ENCODE measurements at places on chromosomes 1 and 21.

DNA sequence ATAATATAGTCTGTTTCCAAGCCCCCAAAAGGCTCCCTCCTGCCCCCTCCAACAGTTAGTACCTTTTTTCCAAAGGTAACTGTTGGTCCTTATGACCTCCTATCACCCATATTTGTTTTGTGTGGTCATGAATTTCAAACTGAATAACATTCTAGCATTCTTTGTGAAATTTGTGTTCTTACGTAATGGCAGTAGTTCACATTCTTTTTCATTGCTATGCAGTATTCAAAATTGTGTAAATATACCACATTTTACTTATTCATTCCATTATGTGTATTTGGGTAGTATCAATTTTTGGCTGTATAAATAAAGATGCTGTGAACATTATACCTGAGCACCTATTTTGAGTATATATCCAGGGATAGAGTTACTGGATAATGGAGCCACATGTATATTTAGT lies 13.4 kb downstream of the RNF11 start:
- DNase-seq: no peak

DNA sequence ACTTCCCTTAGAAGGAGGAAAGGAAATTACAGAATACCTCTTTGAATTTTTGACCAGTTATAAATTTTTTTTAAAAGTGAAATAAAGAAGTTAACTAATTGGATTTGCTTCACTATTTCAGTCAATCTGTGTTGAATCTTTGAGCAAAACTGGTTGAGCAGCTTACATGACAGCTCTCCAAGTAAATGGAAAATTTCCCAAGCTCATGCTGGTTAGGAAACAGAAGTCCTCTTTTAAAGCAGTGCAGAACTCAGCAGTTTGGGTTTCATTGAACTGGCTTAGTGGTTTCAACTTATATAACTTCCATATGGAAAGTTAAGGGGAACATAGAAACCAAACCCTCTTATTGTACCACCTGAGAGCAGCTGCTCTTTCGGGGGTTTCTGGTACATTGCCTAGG lies 250.5 kb downstream of the PDE4B start:
- DNase-seq: no peak

- no peak for DNase-seq
These were observed 25.0 kb downstream of the RCSD1 start for GRCh38 chr1:167654975-167655575.

DNA sequence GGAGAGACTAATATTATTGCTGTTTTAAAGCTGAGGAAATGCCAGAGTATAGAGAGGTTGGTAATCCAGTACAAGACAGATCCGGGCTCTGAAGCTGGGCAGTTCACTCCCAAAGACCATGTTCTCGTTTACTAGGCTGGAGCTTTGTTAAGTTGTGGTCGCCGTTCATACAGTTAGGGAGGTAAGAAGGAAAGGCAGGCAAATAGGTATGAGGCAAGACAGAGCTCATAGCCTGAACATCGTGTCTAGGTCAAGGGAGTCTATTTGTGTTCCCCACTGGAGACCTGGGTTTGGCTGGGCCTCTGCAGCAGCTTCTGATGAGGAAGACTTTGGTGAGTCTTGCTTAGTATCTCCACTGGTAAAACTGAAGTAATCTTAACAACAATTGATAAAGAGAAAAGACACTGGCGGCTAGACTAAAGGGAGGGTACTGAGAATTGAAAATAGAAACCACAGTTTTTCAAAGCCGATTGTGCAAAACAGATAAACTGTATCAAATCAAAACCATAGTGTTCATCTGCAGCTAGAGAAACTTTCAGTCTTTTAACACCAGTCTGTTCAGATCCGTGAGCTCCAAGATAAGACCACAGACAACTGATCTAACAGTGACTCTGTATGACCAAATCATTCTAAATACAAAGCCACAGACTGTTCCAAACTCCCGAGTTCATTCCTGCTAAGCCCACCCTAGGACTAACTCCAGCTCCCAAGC lies 217.0 kb upstream of the FAM78B start:
- DNase-seq: no peak

DNA sequence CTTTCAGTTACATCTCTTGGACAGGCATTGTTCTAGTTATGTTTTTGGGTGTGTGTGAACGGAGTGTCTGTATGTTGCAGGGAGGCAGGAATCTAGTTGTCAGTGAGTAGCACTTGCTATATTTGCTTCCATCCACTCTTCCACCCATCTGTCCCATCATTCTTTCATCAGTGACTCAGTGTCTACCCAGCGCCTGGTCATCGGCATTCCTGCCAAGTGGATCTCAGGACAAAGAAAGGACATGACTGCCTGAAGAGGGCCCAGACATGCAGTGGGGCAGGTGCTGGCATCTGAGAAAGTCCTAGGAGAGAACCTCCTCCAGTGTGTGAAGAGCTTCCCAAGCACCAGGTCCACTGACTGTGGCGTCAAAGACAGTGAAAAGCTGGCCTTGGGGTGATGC lies 27.3 kb upstream of the MAGOH start:
- DNase-seq: no peak

GRCh38 chr1:23169727-23170335 lies 1.2 kb upstream of the LUZP1 start:
- DNase-seq: peak; percentile 64

DNA sequence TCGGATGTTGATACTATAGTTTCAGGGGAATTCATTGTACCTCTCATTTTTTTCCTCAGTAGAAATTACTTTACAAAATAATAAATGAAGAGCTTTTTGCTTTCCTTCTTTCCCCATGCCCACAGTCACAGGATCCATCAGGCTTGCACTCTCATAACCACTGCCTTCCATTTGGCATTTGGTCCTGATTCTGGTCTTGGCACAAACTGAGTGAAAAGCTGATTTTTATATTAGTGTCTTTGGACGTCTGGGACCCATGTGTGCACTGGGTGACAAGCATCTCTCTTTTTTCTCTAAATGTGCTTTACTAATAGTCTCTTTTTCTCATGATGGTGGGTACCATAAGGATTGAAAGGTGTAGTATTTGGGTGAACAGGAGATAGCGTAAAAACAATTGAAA lies 2.8 kb downstream of the ELAVL4 start:
- DNase-seq: no peak

- DNase-seq: peak; percentile 66
These were observed 11.7 kb upstream of the EXTL1 start for GRCh38 chr1:26009796-26010447.

GRCh38 chr1:179820226-179820970 lies 57.2 kb downstream of the TOR1AIP2 start:
- no peak for DNase-seq

GRCh38 chr1:107318932-107319331 lies 178.1 kb downstream of the NTNG1 start:
- peak; percentile 7 for DNase-seq

DNA sequence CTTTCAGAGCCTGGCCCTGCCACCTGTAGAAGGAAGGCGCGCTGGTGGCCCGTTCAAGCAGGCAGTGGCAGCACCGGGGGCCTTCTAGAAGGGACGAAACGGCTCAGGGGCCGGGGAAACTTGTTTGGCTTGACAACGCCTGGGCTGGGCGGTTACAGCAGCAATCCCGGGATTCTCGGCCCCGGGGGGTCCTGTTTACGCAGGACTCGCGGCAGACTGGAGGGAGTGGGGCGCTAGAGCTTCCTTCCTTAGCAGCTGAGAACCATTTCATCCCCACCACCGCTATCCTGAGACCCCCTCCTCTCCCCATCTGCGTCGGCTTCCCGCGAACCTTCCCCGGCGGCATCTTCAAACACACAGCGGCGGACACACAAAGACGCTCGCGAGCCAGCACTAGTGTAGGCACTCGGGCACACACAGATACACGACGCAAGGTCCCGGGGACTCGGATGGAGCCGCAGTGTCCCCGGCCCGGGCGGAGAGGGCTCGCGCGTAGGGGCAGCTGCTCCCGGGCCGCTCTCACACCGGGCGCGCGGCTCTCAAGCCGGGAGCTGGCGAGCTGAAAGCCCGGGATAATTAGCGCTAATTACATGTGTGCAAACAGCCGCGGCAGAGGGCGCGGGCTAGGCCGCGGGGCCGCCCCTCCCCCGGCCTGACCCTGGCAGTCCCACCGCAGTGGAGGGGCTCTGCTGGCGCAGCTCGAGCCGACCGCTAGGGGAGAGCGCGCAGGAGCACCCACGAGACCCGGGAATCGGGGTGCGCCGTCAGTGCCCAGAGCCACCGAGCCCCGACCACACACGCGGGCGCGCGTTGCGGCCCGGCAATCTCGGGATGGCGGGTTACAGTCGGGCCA lies 271.4 kb downstream of the FOXD2 start:
- DNase-seq: no peak

GRCh38 chr1:40451238-40451585 lies 936 bp downstream of the ZFP69B start:
- DNase-seq: peak; percentile 22

- DNase-seq: no peak
These were observed 11.2 kb upstream of the PLPP3 start for GRCh38 chr1:56590520-56591011.

GRCh38 chr21:15060543-15061175 lies 4.1 kb downstream of the NRIP1 start:
- no peak for DNase-seq

GRCh38 chr1:32801096-32801715 lies 16.0 kb downstream of the YARS1 start:
- no peak for DNase-seq

DNA sequence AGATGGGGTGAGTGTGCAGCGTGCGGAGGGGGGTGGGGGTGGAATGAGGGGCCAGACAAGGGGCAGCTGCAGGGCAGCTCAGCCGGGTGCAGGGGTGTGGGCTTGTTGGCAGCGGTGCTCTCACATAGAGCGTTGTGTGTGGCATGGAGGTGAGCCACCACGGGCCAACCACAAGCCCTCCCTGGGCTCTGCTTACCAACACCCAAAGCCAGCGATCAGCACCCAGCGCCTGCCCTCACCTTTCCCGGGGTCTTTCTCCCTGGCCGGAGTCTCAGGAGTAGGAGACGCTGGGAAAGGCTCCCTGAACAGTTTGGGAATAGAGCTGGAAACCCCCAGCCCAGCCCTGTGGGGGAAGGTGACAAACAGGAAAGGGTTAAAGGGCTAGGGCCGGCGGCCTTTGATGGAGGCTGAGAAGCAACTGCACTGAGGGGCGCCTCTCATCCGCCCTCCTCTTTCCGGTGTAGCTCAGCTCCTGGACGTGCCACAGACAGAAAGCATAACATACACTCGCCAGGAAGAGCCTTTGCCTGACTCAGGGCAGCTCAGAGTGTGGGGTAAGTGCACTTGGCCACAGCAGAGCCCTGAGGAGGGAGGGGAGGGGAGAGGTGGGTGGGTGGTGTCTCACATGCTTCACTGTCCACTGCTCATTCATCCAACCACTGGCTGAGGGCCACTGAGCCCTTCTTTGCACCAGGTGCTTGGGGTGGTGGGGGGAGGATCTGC lies 577 bp downstream of the IKBKE start:
- peak; percentile 78 for DNase-seq

DNA sequence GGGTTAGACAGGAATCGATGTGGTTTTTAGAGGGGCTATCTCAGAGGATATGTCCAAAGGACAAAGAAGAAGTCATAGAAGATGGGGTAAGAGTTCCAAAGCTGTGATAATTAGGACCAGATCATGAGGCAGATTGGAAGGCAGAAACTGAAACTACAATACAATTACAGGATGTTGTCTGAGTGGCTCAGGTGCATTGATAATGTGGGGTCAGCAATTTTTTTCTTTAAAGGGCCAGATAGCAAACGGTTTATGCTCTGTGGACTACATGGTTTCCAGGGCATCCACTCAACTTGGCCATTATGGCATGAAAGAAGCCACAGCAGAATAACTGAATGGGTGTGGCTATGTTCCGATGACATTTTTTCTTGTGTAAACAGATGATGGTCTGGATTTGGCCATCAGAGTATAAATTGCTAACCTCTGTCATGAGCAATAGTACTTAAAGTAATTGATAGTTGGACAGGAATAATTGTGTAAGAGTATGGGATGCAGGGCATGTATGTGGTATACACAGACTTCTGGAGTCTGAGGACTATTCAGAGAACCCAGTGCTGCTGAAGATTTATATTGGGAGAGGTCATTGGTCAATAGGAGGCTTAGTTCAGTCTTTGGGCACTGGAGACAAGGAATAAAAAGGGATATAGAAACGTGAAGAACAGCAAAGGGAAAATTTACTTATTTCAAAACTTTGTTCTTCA lies 198.4 kb upstream of the ADGRL4 start:
- no peak for DNase-seq

DNA sequence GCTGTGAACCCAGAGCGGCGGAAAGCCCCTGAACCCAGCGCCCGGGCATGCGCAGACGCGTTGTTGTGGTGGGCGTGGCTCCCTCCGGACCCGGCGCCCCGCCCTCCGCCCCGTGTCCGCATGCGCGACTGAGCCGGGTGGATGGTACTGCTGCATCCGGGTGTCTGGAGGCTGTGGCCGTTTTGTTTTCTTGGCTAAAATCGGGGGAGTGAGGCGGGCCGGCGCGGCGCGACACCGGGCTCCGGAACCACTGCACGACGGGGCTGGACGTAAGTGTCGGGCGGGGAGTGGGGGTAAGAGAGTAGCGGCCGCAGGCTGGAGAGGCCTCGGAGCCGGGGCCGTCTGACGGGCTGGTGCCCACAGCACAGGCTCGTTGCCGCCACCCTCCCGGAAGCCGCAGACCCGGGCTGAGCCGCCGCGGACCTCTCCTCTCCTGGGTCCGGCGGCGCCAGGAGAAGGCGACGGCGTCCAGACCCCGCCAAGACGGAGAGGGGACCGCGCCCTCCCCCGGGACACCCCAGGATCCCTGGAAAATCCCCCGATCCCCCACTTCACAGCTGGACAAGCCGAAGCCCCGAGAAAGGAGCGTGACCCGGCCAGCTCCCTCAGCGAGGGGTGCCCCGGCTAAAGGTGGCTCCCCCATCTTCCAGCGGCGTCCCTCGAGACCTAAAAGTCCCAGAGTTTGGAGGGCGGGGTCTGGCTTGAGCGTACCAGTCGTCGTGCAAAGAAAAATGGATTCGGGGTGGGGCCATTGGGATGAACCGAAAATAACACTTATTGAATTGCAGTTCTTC lies at the start of gene TMEM50A:
Gene TMEM50A, plus strand, starts transcription at position 147 of the 794 bp plus-strand sequence. CDS start 2,153 bp downstream, outside the sequence.
- peak; percentile 94 for DNase-seq

DNA sequence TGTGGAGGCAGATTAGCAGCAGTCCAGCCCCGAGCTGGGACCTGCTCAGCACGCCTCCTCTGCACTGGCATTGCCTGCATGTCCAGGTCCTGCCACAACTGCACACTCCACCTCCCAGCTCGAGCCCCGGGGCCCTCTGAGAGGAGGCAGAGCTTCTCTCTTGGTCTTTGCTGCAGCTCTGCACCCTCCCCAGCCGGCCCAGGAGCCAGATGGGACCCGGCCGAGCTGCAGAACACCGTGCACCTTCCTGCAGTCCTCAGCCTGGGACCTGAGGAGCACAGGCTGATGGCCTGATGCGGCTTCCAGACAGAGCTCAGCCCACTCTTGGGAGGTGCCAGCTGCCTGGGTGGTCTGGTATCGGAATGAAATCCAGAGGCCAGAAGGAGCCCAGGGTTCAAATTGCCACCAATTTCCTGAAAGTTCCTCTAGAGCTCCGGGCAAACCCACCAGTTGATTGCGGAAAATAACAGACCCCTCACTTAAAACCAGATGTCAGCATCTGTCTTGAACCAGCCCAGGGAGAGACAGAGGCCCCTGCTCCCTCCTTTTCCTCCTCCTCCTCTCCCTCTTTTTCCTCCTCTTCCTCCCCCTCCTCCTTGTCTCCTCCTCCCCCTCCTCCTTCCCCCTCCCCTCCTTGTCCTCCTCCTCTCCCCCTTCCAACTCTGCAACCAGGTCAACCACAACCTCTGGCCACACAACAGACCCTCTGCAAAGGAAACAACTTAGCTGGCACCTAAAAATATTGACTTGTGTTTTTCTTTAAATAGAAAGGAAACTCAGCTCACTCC lies 10.6 kb upstream of the SPSB1 start:
- no peak for DNase-seq
